ENCODE measurements at places on chromosomes 3 and 15.
A peak's percentile ranks its signal among the peaks of the same experiment; 100 is the strongest.

GRCh38 chr3:56775445-56775837 lies 26.3 kb downstream of the ARHGEF3 start:
- DNase-seq: no peak

DNA sequence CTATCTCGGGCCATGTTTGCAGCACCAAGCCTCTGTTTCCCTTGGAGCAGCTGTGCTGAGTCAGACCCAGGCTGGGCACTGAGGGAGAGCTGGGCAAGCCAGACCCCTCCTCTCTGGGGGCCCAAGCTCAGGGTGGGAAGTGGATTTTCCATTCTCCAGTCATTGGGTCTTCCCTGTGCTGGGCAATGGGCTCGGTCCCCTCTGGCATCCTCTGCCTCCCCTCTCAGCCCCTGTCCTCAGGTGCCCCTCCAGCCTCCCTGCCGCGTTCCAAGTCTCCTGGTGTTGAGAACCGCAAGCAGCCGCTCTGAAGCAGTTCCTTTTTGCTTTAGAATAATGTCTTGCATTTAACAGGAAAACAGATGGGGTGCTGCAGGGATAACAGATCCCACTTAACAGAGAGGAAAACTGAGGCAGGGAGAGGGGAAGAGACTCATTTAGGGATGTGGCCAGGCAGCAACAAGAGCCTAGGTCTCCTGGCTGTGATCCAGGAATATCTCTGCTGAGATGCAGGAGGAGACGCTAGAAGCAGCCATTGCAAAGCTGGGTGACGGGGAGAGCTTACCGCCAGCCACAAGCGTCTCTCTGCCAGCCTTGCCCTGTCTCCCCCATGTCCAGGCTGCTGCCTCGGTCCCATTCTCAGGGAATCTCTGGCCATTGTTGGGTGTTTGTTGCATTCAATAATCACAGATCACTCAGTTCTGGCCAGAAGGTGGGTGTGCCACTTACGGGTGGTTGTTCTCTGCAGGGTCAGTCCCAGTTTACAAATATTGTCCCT lies 1.2 kb downstream of the RHO start:
- DNase-seq: no peak

GRCh38 chr3:29940759-29941323 lies 660.0 kb downstream of the RBMS3 start:
- DNase-seq: no peak

- no peak for DNase-seq
Measured at GRCh38 chr3:115617591-115617990, 5.7 kb upstream of the GAP43 start.

DNA sequence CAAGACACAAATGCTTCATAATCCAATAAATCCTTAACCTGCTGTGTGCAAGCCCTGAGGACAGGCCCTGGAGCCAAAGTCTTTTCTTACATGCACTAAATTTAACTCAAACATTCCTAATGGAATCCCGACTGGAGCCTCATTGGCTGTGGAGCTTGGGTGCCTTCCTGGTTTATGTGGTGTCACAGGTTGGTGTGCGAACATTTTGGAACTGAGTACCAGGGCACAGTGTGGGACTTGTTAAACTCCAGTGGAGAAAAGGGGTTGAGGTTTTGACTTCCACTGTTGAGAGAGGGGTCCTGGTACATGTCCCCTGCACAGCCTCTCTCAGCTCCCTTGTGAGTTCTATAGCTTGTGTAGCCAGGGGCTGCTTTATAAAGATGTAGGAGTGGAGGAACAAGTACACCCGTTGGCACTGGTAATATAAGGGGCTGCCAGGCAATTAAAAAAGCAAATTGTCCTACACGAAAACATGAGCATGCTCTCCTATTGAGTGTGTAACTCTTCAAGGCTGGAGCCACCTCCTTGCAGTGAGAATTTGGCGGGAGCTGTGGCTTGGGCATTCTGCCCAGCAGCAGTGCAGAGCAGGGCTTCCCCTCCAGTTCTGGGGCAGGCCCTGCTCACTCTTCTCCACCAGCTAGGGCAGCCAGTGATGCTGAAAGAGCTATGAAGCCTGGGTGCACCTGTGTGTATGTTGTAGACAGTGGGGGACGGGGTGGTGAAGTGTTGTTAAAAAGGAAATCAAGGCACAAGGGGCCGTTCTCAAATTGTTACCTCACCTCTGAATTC lies 218.1 kb downstream of the CLSTN2 start:
- DNase-seq: no peak

GRCh38 chr15:101088788-101089578 lies 162.9 kb downstream of the CHSY1 start:
- DNase-seq: peak; percentile 93

GRCh38 chr15:51251556-51251955 lies 86.8 kb downstream of the CYP19A1 start:
- no peak for DNase-seq

GRCh38 chr15:60328852-60329443 lies 68.8 kb downstream of the ANXA2 start:
- DNase-seq: peak; percentile 50

- no peak for DNase-seq
Measured at GRCh38 chr15:99504071-99504822, 61.5 kb upstream of the MEF2A start.

DNA sequence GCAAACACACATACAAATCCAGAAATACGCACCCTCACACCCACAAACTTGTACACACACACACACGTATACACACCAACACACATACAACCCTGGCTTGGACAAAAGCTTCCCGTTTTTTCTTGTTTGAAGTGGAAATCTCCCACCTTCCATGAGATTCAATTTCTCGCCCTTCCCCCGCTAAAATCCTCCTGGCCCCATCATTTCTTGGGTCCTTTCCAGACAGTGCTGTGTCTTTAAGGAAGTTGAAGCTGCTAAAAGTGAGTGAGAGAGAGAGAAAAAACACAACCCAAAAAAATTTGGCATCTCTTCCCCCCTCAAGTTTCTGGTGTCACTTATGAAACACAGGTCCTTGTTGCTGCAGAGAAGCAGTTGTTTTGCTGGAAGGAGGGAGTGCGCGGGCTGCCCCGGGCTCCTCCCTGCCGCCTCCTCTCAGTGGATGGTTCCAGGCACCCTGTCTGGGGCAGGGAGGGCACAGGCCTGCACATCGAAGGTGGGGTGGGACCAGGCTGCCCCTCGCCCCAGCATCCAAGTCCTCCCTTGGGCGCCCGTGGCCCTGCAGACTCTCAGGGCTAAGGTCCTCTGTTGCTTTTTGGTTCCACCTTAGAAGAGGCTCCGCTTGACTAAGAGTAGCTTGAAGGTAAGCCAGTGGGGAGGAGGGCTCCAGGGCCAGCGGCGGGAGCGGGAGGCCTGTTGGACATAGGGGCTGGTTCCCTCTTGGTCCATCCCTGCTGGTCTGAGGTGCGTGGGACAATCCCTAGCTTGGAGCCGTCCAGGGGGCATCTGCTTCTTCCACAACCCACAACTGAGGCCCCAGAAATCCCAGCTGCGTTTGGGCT lies at the start of gene ISLR:
ISLR (plus strand) TSS at position 331 of the 839 bp plus-strand sequence. CDS start 1,149 bp downstream, outside the sequence.
- DNase-seq: no peak

DNA sequence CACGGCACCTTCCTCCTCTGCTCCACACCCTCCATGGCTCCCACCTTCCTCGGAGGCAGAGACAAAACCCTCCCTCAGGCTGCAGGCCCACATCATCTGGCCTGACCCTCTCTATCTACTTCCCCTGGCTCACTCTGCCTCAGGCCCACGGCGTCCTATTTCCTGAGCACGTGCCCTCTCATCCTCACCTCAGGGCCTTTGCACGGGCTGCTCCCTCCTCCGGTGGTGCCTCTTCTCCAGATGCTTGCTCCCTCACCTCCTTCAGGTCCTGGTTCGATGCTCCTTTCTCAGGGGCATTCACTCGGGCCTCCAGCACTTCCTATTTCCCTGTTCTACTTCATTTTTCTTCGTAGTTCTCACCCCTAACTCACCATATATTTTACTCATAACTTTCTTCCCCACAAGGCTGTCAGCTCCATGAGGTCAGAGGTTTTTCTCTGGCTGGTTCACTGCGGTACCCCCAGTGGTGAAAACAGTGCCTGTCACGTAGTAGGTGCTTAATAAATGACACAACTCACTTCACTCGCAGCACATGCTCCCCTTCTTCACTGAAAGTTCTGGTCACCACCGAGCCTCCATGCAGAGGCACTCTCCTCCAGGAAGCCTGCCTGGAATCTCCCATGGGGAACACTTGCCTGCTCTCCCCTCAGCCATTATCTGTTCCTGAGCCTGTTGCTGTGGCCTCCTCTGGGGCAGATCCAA lies 130.7 kb downstream of the WNT7A start:
- no peak for DNase-seq

DNA sequence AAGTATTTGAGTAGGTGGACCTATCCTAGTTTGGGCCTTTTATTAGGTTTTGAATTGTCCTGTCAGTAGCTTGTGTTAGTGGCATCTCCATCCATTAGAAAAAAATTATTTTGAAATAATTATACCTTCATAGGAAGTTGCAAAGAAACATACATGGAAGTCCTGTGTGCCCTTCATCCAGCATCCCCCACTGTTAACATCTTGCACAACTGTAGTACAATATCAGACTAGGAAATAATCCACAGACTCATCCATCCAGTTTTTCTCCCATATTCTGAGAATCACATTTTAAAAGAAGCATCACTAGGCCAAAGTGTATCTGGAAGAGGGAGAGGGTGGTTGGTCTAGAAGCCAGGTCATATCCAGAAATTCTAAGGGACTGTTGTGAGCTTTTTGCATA lies 155.5 kb upstream of the ROPN1 start:
- DNase-seq: no peak

DNA sequence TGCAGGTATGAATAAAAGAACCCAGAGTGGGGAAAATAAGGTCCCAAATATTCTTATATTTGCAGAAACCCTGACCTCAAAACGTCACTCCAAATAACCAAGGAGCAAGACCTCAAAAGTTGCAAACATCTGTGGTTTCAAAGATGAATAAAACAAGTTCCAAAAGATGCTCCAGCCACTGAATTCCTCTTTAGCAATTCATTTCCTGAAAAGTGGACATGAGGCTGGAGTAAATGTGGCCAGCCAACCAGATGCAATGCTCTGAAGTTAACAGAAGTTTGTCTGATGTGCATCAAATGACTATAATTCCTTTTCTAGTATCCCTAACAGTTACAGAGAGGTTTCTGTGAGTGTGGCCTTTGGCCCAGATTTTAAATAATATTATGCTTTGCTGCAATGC lies 71.2 kb upstream of the WNT5A start:
- DNase-seq: no peak

DNA sequence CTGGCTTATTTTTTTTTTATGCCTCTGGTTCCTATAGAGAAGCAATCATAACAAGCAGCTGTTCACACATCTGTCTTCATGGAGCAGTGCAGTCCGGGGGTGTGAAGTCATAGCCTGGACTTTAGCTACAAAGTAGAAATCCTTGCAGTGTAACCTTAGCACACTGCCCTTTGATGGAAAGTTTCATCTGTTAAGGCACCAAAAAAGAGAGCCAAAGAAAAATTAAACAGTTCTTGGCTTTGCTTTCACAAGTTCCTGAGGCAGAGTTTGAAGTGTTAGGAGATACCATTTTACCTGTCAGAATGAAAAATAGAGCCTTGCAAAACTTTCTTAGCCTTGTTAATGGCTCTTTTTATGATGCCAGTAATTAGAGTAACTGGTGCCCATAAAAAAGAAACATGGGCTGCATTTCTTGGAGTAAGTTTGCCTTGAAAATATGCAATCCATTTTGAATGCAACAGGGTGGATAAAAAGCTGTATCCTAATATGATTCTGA lies 84.1 kb downstream of the PIK3R4 start:
- no peak for DNase-seq

DNA sequence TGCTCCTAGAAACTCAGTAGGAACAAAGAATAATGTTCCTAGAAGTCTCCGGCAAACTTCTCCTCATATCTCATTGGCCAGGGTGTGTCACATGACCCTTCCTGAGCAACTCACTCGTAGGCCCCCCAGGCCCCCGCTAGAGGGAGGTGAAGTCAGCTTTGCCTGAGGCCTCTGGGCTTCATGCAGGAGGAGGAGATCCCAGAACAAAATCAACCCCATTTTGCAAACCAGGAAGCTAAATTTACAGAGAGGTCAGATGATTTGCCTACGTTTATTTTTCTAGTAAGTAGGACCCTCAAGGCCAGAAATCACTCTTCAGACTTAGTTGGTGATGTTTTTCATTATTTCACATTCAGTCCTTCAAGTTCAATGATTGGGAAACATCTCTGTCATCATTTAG lies 99.1 kb downstream of the SSR3 start:
- DNase-seq: no peak

- no peak for DNase-seq
Measured at GRCh38 chr15:101314336-101315125, 19.5 kb upstream of the SNRPA1 start.

GRCh38 chr15:100771746-100772145 lies 107.9 kb upstream of the ALDH1A3 start:
- no peak for DNase-seq

- DNase-seq: no peak
Measured at GRCh38 chr15:45751629-45752028, 116.8 kb downstream of the SQOR start.

- DNase-seq: no peak
Measured at GRCh38 chr3:133874761-133875438, 20.8 kb downstream of the RAB6B start.

DNA sequence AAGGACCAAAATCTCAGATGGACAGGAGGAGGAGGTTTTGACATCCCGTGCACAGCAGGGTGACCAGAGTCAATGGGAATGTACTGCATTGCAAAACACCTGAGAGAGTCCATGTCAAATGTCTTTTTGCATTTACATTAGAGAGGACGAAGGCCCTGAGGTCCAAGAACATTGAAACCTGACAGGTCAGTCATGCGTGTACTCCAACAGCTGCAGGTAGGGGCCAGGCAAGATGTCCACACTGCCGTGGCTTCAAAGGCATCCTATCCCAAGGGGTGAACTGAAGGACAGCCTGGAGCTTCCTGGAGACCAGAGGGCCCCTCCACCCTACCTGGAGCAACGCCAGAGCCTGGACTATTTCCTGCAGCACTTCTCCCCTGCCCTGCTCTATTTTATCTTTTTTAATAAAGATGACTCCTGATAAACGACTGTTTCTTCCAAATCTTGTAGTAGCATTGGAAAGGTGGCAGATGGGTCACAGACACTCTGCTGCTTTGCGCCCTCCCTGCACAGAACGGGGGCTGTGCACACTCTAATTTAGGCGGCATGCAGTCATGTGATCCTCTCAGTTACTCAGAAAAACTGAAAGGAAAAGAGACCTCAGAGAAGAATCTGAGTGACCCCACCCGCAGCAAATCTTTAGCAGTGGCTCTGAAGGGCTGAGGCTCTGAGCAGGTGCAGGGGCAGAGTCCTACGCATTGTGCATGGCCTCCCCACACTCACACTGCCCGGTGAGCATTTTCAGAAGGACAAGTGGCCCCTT lies 68.2 kb downstream of the HMCES start:
- no peak for DNase-seq

All from iPS-NIHi11 (cell line).